ENCODE measurements at places on chromosomes 12 and 14. TPM values are rescaled to one million over a fixed set of nuclear protein-coding genes. Genes with fewer than 3 reads are reported as not detected.

The PAN2 gene
- 59.7 TPM for total RNA-seq

GRCh38 chr14:32381869-32382268 is 52.8 kb downstream of the AKAP6 start:
- DNase-seq: no peak

GRCh38 chr14:50070840-50071548 is 45.4 kb downstream of the VCPKMT start:
- DNase-seq: no peak

- DNase-seq: no peak
These were observed 39.1 kb upstream of the SRSF5 start for GRCh38 chr14:69727860-69728259.

- no peak for DNase-seq
These were observed 211.8 kb downstream of the PCNX1 start for GRCh38 chr14:71119075-71119474.

- no peak for DNase-seq
These were observed 44.7 kb upstream of the GALNT9 start for GRCh38 chr12:132373901-132374611.

- no peak for DNase-seq
These were observed 8.3 kb upstream of the CHST11 start for GRCh38 chr12:104448451-104448850.

- no peak for DNase-seq
These were observed 74.1 kb downstream of the KIF26A start for GRCh38 chr14:104212206-104213095.

DNA sequence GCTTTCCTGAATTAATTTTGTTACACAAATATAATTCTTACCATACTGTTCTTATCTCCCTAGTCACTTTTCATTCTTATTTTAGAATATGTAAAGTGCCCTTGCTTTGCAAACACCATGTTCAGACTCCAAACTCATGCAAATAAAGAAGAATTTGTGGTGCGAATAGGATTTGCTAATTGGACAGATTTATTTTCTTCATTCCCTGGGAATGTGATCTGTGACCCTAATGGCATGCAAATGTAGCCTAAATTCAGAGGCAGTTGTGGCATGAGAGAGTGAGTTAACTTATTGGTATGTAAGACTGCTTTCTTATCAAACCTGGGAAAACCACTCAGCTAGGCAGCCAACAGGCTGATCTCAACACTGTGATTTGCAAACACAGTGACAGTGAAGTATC is 10.0 kb downstream of the CAPZA3 start:
- DNase-seq: no peak

DNA sequence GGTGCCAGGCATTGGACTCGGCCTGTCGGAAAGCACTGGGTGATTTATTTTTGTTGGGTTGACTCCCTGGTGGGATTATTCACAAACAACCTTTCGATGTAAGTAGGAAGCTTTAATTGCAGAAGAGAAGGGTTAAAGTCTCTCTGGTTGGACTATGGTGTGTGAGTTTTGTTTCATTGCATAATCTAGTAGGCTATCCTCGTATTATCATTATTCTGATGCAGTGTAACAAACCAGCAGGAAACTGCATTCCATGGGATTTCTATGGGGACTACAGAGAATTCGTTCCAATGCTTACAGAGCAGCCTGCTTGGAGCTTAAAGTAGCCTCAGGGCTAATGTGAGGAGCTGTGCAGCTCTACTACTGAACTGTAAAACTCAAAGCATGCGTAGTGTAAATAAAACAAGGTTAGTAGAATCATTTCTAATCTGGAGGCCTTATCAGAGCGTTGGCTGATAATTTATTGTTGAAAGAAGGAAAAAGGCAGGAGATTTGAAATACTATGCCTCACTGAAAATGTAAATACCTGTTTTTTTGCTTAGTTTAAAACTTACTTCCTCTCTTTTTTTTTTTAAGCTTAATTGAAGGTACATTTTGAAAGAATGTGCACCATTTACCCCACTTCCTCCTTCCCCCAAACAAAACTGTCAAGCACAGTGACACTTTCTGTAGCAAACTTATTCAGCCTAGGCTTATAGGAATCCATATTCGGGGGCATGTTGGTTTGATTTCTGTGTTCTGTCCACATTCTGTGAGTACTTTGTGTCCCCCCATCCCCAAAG is 226.7 kb downstream of the NPAS3 start:
- no peak for DNase-seq

GRCh38 chr12:4140581-4141301 is 132.8 kb upstream of the CCND2 start:
- DNase-seq: no peak

DNA sequence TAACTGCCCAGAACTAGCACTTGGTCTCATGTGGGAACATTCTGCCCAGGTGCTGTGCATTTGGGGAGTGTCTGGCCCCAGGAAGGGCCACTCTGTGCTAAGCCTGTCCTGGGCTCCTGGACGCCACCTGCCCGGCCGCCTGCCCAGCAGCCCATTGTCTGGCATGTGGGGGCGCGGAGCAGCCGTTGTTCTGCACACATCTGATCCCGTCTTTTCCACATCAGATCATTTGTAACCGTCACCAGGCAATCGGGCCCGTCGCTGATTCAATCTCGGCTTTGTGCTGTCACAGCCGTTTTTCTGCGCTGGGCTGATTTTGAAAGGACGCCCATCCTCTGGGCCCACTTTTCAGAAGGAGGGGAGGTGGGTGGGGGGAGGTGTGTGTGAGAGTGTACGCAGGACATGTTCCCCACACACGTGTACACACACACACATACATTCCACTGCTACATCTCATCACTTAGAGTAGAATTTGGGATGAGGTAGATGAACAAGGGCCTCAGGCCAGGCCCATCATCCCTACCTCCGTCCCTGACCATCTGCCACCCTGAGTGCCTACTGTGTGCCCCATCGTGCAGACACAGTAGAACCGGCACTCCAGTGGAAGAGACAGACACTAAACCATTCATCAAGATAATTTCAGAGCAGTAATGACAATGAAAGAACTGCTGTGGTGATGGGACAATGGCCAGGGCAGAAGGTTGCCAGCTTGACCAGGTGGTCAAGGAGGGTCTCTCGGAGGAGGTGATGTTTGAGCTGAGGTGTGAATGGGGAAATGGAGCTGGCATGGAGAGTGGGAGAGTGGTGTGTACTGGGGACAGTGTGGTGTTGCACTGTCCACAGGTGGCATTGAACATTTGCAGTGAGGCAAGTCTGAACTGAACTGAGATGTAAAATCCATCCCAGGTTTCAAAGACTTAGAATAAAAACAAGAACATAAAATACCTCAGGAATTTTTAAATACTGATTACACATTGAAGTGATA is 19.0 kb downstream of the FAM222A start:
- DNase-seq: peak; percentile 5

The FLVCR2 gene
- 54.5 TPM for total RNA-seq

The LALBA gene
- not detected for total RNA-seq

GRCh38 chr14:97155814-97156213 is 358.6 kb downstream of the VRK1 start:
- no peak for DNase-seq

DNA sequence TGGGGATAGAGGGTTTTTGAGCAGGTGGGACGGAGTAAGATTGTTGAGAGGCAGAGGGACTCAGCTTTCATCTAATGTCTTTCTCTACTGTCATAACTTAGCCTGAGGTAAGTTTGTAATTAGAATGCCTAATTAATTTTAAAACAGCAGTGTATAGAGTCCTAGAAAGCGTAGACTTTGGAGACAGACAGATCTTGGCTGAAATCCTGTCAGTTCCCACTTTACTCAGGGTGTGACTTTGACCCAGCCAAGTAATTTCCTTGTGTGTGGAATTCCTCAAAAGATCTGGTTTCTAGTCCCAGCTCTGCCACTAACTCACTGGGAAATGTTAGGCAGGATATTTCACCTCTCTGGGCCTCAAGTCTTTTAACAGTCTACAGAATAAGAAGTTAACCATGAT is 74.3 kb downstream of the SLC25A21 start:
- no peak for DNase-seq

GRCh38 chr14:36383767-36384431 is 63.5 kb upstream of the MBIP start:
- no peak for DNase-seq

DNA sequence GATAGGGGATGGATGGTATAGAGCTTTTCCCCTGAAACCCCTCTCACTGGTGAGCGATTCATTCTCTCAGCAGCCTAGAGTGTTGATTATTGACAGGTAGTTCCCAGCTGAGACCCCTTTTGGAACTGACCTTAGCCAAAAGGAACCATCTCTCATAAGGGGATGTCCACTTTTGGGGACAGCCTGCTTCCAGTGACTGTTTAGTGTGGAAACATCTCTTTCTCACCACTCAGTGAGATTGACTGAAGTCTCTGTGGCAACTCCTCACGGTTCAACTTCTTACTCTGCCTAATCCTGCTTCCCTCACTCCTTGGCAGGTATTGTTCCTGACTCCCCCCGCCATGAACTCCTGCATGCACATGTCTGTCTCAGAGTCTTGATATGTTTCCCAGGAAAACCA is 529.2 kb upstream of the ATP2B1 start:
- no peak for DNase-seq

GRCh38 chr12:48003226-48004052 is 837 bp downstream of the COL2A1 start:
- DNase-seq: no peak

DNA sequence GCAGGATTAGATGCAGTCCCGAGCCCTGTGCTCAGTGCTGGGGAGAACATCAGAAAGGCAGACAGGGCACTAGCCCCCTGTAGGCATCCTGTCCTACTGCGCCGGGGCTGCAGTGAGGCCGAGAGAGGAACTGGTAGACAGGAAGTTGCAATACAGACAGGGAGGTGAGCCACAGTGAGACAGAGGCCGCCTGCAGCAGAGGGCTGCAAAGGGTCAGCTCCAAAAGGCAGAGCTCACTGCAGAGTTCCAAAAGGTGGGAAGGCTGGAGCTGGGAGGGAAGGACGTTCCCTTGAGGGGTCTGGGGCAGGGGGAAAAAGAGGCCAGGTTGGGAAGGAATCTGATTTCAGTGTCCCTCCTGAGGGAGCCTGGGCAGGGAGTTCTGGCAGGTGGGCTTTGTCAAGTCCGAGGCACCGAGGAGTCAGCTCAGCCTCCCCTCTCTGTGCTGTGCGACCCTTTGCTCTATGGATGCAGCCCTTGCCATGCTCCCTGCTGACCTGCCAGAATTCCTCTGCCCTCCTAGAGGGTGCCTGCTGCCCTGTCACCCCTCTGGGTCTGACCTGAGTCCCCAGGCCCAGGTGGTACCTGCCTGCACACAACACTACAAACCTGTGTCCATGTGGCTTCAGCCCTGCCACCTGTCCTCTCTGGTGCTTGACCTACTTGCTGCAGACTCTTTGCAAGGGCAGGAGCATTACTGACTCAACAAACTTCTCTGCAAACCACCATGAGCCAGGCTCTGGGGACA is 63.5 kb downstream of the PRMT8 start:
- DNase-seq: no peak

The SLC6A15 gene
- not detected for total RNA-seq

- DNase-seq: no peak
These were observed 133.5 kb downstream of the OTOGL start for GRCh38 chr12:80232837-80233236.

The MYH6 gene
- 0.16 TPM for total RNA-seq

DNA sequence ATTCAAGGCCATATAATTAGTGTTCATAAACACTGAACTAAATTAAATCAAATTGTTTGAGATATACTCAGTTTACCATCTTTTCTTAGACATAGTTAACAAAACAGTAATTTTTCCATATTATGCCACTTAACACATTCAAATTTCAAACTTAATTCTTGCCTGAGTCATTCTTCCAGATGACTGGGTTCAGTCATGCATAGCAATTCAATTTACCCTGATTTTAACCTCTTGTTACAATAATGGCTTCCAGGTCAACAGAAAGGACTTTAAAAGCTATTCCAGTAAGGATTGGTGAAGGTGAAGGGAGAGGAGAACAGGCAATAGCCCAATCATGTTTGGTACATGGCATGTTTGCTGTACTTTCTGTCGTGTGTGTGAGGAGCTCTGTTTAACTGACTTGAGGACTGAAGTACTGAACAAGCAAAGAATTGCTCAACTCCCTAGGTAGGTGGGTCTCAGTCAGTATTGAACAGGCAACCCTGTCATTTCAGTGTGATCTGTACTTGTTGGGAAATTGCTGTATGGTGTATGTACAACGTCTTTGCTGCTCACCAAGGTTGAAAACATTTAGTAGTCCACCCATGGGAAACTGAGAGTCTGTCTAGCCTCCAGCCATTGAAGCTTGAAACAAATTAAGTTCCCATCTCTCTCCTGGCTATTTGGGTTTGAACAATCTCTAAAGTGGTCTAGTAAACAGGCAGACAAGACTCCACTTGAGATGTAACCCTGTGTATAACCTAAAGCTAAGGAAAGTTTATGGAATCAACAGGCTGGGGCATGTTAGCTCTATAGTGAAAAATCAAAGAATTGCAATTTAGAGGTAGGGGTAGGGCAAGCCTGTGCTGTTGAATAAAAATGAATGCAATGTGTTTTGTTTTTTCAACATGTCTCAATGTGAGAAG is 327.2 kb downstream of the BTG1 start:
- no peak for DNase-seq

The FRMD6 gene
- 10.4 TPM for total RNA-seq

The NCAPD2 gene
- 18.3 TPM for total RNA-seq

- DNase-seq: no peak
These were observed 226.1 kb upstream of the PRKD1 start for GRCh38 chr14:30153717-30154116.

GRCh38 chr14:37047996-37048395 is 124.4 kb downstream of the SLC25A21 start:
- no peak for DNase-seq

DNA sequence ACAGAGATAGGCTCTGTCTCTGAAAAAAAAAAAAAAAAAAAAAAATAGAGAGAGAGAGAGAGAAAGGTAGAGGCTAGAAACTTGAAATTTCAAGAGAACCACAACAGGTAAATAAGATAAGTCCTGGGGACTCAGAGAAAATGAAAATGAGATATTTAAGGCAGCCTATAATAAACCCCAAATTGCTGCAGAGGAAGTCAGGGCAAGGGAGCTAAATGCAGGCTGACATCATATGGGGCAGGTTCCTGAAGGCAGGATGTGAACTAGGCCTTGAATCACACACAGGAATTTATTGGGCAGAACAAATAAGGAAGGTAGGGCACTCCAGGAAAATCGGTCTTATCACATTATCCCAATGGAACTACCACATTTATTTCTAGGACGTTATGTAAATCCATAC is 54.9 kb upstream of the NUDT4 start:
- DNase-seq: peak; percentile 32

The EPYC gene
- not detected for total RNA-seq

GRCh38 chr14:49598189-49598484 is 603 bp upstream of the LRR1 start:
- DNase-seq: peak; percentile 42

DNA sequence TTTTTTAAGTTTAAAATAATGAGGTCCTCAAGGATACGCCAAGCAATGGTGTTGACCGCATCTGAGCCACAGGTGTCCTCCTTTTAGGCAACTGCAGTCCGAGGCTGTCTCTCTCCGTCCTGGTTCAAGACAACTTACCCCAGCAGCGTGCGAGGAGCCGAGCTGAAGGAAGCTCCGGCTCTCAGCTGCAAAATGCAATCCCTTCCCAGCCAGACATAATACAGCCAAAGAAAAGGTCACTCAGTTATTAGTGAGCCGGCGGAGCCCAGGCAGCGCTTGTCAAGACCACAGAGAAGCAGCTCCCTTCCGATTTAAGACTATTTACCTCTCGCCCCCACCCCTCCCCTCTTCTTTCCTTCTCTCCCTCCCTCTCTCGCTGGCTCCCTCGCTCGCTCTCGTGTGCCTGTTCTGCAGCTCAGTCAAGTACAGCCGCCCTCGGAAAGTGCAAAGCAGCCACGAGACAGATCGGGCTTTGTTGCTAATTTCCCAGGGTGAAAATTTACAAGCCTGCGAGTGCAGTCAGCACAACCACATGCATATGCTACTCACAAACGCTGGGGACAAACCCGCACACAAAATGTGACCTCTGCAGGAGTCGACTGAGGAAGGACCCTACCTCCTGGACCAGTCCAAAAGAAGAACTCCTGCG is 363 bp upstream of the LMO3 start:
- DNase-seq: no peak

Data from transverse colon (tissue), 4 donors.